Frontal cortex (tissue), 4 donors: ENCODE measurements at places on chromosomes 1 and 21.
A peak's percentile ranks its signal among the peaks of the same experiment; 100 is the strongest.

DNA sequence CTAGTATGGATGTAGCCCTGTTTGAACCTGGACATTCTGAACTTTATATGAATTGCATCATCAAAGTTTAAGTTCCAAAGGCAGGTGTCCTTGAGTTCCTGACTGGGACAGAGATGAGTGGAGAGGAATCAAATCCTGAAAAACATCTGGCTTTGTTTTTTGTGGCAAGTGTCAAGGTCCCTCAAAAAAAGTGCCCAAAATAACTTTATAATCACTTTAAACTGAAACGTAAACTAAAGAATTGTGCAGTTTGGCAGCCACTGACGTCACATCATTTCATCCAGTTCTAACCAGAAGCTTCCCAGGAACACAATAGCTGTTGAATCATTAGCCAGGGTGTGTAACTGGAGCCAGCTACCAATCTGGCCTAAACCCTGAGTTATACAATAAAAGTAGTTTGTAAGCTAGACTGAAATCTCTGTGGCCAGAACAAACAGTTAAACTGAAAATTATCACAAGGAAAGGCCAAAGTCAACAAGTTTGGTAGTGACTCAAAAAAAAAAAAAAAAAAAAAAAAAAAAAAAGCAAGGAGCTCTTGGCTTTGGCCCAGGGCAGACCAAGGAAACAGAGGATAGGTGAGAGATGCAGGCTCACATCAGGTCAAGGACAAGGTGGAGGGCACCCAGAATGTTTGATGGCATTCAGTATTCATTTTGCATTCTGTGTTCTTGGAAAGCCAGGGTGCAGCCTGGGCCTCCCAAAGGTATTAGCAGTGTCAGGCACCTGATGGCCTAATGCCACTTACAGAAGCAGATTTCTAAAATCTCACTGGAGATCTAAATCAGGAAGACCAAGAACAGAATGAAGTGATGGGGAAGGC is 74.3 kb downstream of the TNFSF18 start:
- DNase-seq: no peak

- no peak for DNase-seq
Observed at GRCh38 chr1:226816576-226816975, 53.8 kb upstream of the PSEN2 start.

DNA sequence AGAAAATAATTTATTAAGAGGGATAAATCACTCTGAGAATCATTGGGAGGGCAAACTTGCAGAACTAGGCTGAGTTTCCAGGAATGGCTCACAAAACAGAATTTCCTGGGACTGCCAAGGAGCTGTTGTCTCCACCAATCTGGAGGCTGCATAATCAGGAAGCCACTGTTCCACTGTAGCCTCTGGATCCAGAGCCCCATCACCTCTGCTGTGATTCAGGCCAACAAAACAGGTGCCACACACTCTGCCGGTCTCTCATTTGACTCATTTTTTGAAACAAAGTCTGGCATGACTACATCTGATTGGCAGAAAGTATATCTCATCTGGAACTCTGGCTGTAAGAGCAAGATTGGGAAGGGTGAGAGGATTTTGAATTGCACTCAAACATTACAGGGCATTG is 178.9 kb upstream of the C1orf105 start:
- no peak for DNase-seq

GRCh38 chr1:235802573-235803346 is 63.9 kb downstream of the LYST start:
- no peak for DNase-seq

GRCh38 chr1:24294228-24294672 is 24.9 kb upstream of the GRHL3 start:
- DNase-seq: no peak

- no peak for DNase-seq
Observed at GRCh38 chr1:192550922-192551534, 24.5 kb upstream of the RGS1 start.

GRCh38 chr1:158933621-158934020 is 2.3 kb downstream of the PYHIN1 start:
- no peak for DNase-seq

DNA sequence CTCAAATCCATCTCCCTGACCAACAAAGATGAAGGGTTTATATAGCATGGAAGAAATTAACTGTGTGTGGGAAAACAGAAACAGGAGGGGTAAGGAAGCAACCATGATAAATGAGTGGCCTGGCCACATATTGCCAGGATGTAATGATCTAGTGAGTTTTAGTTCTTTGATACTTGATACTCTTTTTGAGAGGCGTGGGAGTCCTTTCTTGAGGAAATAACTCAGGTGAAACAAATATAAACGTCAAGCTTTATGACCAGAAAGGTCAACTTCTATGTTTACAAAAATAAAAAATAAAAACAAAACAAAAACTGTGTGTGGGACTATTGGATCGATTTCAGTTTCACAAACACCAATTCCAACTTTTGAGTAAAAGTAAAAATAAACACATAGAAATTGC is 860.8 kb upstream of the B3GALT2 start:
- DNase-seq: no peak

DNA sequence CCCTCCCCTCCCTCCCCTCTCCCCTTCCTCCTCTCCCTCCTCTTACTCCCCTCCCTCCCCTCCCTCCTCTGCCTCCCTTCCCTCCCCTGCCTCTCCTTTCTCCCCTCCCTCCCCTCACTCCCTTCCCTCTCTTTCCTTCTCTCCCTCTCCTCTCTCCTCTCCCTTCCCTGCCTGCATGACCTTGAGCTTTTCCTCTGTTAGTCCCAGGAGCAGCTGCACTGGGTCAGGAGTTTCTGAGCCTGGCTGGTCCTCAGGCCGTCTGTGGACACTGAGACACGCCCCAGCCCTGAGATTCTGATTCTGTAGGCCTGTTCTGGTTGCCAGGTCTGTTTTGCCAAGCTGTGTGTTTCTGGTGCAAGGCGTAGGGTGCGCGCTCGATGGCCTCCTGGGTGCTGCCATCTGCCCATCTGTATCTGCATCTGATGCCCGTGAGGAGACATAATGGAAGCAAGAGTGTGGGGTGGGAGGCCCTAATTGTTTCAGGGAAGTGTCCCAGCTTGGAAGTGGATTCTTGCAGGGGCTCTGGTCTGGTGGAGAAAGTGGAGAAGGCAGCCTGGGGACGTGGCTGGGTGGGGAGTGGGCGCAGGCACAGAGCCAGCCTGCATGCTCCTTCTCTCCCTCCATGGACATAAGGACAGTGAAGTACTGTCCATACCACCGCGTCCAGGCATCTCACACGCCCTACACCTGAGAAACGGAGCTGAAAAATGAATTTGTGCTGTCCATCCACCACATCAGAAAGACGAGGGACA is 97.2 kb downstream of the WDR4 start:
- DNase-seq: no peak

DNA sequence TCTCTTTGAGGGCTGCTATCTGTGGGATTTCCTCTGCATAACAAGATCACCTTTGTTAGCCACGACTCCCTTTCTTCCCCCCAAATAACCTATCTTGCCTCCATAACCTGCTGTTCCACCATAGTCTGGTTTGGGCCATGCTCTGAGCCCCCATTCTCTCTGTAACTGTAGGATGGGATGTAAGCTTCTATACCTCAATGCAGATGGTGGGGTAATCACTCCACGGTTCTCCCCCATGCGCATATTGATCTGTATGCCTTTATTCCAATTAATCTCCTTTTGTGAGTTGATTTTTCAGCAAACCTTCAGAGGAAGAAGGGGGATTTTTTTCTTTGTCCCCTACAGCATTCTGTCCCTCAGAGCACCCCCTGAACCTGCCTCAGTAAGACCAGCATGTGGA is 170.1 kb upstream of the IRF2BP2 start:
- no peak for DNase-seq

GRCh38 chr1:93701629-93702028 is 20.0 kb upstream of the BCAR3 start:
- DNase-seq: no peak

GRCh38 chr1:241846862-241847539 is 1.0 kb upstream of the EXO1 start:
- DNase-seq: no peak

DNA sequence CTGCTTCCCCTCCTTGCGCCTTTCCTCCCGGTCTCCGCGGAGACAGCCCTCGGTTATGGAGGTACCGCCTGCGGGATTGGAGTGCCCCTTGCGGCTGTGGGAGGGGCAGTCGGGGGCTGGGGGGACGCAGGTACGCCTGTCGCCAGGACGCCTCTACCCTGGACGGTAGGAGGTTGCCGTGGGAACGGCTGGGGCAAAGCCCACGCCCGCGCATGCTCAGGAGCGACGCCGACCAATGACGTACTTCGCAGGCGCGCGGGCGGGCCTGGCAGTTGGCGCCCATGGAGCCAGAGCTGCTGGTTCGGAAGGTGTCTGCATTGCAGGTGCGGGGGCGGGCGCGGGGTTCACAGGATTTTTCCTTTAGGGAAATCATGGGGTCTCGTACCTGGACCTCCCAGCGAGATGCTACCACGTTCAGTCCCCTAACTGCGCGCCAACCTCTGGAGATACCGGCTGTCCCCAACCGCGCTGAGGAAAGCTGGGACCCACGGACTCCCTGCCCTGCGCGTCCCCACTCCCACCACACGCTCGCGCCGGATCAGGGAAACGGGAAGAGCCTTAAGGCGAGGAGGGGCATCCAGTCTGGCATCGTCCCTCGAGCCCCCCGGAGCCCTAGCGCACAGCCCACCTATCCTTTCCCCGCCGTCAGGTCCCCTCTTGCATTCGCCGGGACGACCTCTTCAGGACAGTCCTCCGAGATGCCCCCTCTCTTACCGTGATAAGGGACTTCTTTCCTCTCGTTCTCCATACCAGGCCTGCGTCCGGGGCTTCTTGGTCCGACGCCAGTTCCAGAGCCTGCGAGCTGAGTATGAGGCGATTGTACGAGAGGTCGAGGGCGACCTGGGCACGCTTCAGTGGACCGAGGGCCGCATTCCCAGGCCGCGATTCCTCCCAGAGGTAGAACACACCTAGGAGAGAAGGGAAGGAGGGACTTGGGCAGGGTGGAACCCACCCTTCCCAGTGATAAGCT is at the start of gene IQCC:
TSS of gene IQCC (plus strand) at position 271 of the 970 bp plus-strand sequence. CDS start at position 282, 11 bp downstream.
- DNase-seq: peak; percentile 95
